ENCODE measurements at places on chromosomes 6 and 20. TPM values are rescaled to one million over a fixed set of nuclear protein-coding genes. Genes with fewer than 3 reads are reported as not detected.

The FERMT1 gene
- 17.3 TPM for total RNA-seq

The MUC21 gene
- total RNA-seq: not detected

The CDH26 gene
- under 0.01 TPM for total RNA-seq

The FABP7 gene
- total RNA-seq: not detected

The SPTLC3 gene
- 10.0 TPM for total RNA-seq

The ID4 gene
- 0.37 TPM for total RNA-seq

The LGSN gene
- not detected for total RNA-seq

The LRFN2 gene
- total RNA-seq: not detected

The GPANK1 gene
- 26.4 TPM for total RNA-seq

The OOEP gene
- total RNA-seq: not detected

The MCCD1 gene
- total RNA-seq: not detected

The KIF16B gene
- total RNA-seq: 7.7 TPM

The OPRL1 gene
- 0.37 TPM for total RNA-seq

The EIF2S2 gene
- total RNA-seq: 80.0 TPM

The STX11 gene
- 1.5 TPM for total RNA-seq

The NELFE gene
- total RNA-seq: 97.9 TPM

The ATAT1 gene
- total RNA-seq: 4.1 TPM

The SLC22A2 gene
- total RNA-seq: not detected

The IMPG1 gene
- total RNA-seq: not detected

The PPP1R14C gene
- under 0.01 TPM for total RNA-seq

The HDGFL1 gene
- total RNA-seq: not detected

The OVOL2 gene
- not detected for total RNA-seq

The VWA7 gene
- under 0.01 TPM for total RNA-seq

The VSTM2L gene
- total RNA-seq: 0.20 TPM

The SMOC2 gene
- 0.37 TPM for total RNA-seq

The KAT14 gene
- 13.6 TPM for total RNA-seq

The SAMHD1 gene
- total RNA-seq: 40.1 TPM

The PDSS2 gene
- 12.5 TPM for total RNA-seq

The PRKN gene
- total RNA-seq: 2.0 TPM

The HSPA1L gene
- total RNA-seq: 0.39 TPM

The BCKDHB gene
- 9.9 TPM for total RNA-seq

The EBF4 gene
- total RNA-seq: 0.37 TPM

The PDYN gene
- total RNA-seq: not detected

The SLC22A7 gene
- not detected for total RNA-seq

The SLC13A3 gene
- 2.5 TPM for total RNA-seq

The ZSCAN31 gene
- total RNA-seq: 0.98 TPM

The FAM209B gene
- not detected for total RNA-seq

The DHX35 gene
- 11.5 TPM for total RNA-seq

The E2F1 gene
- total RNA-seq: 5.5 TPM

The TTBK1 gene
- under 0.01 TPM for total RNA-seq

The ZBP1 gene
- not detected for total RNA-seq
